ENCODE measurements at places on chromosomes 5 and 9.

DNA sequence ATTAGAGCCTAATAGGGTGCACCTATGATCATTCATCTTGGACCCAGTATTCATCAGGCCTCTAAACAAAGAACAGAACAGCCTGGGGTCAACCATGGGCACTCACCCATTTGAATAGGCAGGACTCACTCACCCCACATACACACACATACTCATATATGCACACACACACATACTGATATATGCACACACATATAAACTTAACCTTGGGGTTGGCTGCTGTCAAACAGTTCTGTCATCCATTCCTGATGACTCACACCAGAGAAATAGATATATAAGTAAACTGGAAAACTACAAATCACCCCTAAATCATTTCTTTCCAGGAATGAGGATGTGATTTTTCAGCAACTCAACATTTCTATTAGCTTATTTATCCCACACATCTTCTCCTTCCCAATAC lies 51.3 kb downstream of the ARL15 start:
- DNase-seq: peak; percentile 54

GRCh38 chr5:118144540-118144939 lies 843.8 kb downstream of the DTWD2 start:
- DNase-seq: no peak

DNA sequence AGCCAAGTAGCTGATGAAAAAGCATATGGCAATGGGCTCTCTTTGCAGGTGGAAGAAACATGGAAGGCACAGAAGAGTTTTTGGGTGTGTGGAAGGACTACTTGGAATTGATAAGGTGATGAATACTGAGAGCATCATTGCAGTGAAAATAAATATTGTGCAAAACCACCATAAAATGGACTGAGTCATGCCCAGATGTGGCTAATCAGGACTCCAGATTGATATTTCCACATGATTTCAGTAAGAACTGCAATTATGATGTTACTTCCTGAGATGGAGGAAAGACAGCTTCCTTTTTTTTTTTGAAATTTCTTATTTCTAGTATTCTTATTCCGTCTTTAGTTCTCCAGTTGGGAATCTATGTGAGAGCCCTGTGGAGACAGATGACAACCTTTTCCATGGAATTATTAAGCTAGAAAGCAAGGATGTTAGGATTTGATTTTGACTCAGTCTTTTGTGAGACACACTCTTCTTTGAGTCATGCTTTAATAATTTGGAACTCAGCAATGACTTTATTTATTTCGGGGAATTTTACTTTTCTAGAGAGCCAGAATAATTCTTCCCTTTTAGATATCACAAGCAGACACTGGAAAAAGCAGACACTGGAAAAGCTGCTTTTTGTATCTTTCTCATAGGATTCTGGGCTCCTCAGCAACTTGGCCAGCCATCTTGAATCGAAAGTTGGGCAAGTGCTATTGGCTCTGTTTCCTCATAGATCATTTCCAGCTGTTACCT lies 94.2 kb upstream of the VCAN start:
- no peak for DNase-seq

DNA sequence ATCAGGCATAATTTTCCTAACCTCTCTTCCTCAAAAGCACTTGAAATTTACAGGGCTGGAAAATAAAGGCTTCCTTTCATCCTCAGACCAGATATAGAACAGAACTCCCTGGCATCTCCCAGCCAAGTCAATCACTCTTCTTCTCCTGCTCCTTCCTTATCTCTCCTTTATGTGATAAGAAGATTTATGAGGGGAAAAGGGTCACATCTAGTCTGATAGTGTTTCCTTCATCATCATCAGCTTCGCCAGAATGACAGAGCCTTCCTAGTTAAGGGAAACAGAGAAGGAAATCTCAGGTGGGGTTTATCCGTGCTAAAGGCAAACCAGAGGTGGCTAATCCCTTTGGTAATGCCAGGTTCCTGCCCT lies 36.2 kb downstream of the LIX1 start:
- DNase-seq: no peak

DNA sequence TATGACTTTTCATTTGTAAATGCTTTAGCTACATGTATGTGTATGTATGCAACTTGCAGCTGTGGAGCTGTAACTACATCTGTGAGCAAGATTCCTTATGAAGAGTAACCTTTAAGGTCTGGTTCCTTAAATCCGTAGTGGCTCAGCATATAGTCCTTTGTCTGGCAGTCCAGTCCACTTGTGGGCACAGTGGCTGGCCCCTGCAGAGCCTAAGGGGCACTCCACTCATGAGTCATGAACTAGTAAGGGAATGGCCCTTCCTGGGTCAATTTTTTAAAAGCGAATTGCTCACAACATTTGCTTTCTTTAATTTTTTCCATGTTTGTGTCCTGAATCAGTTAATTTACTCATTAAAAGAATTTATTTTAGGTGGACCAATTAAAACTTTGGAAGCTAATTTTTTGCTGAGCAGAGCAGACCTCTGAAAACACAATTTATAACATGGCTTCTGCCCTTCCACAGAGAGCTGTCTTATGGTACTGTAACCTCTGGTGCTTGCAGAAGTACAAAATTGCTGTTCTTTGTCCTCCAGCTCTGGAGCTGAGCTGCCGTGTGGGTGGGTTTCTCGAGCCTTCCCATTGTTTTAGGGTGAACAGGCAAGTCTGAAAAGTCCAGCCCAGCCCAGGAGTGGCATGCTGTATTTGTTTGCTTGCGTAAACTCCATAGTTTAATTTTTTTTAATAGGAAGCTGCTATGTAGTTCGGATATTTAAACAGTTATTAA lies 110.1 kb downstream of the MVB12B start:
- DNase-seq: peak; percentile 23

GRCh38 chr9:98518556-98518955 lies 190.2 kb downstream of the GABBR2 start:
- DNase-seq: no peak

GRCh38 chr9:90904706-90905478 lies 103.3 kb downstream of the SYK start:
- DNase-seq: peak; percentile 73

Data from kidney tubule cell (primary cell).